Activated CD4-positive, CD25-positive, alpha-beta regulatory T cell (primary cell): ENCODE measurements at places on chromosomes 1 and 21.
A peak's percentile ranks its signal among the peaks of the same experiment; 100 is the strongest.

GRCh38 chr1:26717017-26717491, 21.2 kb downstream of the ARID1A start:
- DNase-seq: no peak

DNA sequence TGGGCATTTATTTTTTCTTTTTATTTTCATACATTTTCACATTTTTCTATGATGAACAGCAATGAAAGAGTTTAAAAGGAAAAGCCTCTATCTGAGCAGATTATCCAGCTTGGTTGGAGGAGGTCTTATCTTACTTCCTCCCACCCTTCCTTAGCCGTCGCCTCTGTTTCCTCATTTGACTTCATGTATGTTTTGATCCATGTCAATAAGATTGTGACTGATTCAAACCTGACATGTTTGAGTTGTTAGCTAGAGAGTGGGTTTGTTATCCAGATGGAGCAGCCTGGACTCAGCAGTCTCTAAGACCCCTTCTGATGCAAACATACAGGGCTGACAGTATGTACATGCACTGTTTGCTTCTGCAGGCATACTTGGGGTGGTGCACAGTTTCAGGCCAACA, 31.2 kb downstream of the MACO1 start:
- no peak for DNase-seq

DNA sequence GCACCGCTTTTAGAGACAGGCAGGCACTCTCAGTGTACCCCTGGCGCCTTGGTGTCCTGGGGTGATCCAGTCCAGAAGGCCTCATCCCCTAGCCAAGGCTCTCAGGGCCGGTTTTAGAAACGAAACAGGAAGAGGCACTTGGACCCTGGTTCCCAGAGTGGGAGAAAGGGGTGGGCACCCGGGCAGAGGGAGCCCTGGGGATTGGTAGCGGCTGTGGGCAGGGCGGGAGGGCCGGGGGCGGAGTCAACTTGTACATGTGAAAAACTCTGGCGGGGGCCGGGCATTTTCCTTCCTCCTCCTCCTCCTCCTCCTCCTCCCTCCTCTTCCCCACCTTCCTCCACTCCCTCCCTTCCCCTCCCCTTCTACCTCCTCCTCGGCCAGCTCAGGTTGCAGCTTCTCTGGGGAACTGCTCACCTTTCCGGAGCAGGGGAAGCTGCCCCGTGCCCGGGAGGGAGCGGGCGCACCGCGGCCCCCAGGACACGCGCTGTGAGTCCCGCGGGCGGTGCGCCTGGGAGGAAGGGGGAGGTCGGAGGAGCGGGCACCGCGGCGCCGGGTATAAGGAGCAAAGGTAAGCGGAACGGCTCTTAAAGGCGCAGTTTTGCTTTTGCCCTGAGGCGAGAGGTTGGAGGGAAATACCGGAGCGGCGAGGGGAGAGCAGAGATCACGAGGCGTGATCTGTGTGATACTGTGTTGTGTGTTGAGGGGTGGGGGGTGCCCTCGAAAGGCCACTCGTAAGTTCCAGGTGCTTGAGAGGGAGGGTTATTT, at the start of gene CDK18:
Gene CDK18 (plus strand): TSS at position 359 of the 765 bp plus-strand sequence. CDS start 18,499 bp downstream, outside the sequence.
- no peak for DNase-seq

- no peak for DNase-seq
Observed at GRCh38 chr1:227883073-227883520, 64.6 kb downstream of the WNT9A start.

DNA sequence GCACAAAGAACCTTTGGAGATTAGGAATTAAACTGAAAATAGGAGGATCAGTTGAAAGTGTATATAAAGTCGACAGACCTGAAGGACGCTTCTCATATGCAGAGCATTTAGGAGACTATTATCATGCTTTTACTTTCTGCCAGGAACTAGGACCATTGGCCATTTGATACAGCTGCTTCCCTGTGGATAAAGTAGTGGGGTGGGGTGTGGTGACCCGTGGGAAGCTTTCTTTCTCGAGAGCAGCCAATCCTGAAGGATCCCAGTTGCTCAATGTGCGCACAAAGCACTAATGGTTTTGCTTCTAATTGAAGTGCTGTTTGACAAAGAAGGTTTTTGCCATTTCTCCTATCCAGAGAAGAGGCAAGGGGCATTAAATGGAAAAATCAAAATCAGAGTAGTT, 14.9 kb upstream of the CD55 start:
- no peak for DNase-seq

DNA sequence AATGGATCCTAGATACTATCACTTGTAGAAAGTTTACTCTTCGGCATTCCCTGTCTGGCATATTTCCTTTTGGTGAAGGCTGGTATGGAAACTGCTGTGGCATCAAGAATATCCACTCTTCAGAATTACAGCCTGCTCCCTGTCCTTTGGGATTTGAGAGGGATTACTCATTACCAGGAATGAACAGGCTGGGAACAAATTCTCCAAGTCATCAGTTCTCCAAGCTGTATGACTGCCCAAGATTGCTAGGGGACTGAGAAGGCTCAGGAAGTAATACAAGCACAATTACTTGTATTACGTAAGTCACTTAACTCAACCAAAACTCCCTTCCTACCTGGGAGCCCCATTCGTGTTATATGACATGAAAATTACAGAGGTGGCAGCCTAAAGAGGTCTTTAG, 49.6 kb downstream of the CD58 start:
- no peak for DNase-seq

DNA sequence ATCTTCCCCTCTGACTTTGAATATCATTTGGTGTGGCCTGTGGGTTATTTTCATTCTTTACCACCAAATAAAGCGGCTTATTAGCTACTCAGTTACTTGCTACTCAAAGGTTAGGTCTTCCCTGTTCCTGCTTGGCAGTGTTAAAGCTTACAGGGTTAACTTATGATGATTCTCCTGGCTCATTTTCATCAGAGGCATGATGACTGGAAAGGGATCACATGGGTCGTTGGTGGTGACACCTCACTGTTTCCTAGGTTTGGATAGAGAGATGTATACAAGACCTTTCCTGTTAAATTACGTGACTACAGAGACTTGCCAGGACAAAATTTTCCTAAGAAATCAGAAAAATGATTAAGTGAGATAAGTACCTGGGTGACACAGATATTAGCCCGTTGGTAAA, 27.4 kb downstream of the MRPS6 start:
- no peak for DNase-seq

- DNase-seq: no peak
Observed at GRCh38 chr1:91673613-91674012, 173.0 kb downstream of the CDC7 start.

DNA sequence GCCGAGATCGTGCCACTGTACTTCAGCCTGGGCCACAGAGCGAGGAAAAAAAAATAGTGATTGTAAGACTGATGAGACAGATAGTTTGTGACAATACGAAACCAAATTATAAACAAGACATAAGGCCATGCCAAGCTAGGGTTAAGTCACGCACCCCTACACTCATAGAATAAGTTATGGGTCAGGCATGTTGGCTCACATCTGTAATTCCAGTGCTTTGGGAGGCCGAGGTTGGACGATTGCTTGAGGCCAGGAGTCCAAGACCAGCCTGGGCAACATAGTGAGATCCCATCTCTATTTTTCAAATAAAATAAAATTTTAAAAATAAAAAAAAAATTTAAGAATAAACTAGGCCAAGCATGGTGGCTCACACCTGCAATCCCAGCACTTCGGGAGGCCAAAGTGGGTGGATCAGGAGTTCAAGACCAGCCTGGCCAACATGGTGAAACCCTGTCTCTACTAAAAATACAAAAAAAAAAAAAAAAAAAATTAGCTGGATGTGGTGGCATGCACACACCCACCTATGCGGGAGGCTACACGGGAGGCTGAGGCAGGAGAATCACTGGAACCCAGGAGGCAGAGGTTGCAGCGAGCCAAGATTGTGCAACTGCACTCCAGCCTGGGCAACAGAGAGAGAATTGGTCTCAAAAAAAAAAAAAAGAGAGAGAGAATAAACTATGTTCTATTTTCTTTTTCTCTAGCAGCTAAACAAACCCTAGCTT, 50.1 kb upstream of the SPOCD1 start:
- no peak for DNase-seq

- no peak for DNase-seq
Observed at GRCh38 chr1:117616356-117616755, 10.5 kb downstream of the TENT5C start.

DNA sequence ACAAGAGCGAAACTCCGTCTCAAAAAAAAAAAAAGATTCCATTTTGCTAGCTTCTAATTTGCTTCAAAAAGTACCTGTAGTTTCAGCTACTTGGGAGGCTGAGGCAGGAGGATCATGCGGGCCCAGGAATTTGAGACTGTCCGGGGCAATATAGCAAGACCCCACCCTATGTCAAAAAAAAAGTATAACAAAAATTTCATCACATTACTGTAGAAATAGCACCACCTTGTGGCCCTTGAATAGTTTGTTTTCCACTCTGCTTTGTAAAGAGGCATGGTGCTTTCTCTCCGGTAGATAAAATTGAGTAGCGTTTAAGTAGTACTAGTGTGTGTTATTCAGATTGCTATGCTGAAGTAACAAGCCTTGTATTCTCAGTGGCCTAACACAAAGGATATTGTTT, 18.2 kb upstream of the MSTO1 start:
- DNase-seq: no peak

DNA sequence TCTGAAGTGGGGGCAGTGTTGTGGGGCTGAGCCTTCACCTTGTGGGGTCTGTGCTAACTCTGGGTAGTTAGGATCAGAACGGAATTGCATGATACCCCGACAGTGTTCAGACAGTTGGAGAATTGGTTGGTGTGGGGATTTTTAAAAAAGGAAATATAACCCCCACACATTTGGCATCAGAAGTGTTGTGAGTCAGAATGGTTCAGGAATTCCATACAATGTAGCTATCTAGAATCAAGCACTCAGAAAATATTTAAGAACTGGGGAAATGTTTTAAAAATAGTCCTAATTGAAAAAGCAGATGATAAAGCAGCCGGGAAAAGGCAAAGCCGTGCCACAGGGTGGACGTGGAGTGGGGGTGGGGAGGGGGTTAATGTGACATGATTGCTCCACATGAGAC, 6.5 kb upstream of the S100A7 start:
- DNase-seq: no peak

GRCh38 chr1:193794239-193794638, 607.8 kb upstream of the B3GALT2 start:
- no peak for DNase-seq

DNA sequence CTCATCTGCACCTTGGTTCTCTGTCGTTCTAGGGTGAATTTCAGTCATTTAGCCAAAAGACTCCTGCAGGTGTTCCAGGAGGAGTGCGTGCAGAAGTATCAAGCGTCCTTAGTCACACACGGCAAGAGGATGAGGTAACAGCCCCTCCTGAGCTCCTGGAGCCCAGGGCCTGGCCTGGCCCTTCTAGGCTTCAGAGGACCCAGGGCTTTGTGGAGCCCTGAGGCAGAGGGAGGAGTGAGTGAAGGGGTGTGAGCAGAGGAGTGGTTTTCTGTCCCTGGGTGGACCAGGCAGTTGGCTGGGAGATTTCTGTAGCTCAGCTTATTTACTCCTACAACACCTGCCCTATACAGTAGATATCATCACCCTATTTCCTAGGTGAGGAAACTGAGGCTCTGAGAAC, 15.7 kb upstream of the RASSF5 start:
- DNase-seq: no peak

DNA sequence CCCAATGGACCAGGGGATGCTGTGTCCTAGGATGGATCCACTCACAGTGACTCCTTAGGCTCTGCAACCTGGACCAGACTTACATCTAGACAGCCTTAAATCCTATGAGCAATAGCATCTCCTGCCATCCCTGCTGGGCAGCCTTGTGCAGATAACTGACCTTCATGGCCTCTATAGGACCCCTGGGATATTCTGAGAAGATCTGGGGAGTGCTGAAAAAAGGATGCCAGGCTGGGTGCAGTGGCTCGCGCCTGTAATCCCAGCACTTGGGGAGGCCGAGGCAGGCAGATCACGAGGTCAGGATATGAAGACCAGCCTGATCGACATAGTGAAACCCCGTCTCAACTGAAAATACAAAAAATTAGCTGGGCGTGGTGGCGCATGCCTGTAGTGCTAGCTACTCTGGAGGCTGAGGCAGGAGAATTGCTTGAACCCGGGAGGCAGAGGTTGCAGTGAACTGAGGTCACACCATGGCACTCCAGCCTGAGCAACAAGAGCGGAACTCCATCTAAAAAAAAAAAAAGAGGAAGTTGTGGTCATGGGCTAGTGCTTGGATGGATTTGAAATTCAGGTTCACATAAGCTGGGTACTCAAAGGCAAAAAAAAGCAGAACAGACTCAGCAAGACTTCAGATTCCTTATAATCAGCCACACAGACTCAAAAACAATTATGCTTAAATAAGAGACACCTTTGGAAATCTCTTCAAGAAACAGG, 10.9 kb upstream of the SH2D1B start:
- DNase-seq: no peak

DNA sequence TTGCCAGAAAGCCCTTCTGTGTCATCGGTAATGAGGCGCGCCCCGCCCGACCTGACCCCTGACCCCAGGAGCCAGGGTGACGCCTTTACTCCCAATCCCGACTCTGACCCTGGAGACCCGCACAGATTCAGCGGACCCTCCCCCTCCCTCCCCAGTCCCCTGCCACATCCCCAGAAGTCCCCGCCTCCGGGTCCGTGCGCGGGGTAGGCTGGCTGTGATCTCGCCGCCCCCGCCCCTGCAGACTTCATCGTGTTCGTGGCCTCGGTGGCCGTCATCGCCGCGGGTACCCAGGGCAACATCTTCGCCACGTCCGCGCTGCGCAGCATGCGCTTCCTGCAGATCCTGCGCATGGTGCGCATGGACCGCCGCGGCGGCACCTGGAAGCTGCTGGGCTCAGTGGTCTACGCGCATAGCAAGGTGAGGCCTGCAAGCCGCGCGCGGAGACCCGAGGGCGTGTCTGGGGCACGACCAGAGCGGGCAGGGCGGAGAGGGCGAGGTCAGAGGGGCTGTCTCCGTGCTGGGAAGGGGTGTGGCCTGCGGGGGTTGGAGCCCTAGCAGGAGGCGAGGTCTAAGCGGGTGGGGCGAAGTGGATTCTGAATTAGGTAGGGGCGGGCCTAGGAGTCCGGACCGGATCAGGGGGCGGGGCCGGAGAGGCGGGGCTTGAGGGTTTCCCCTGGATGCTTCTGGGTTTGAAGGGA, 34.8 kb downstream of the KCNQ4 start:
- peak; percentile 82 for DNase-seq

DNA sequence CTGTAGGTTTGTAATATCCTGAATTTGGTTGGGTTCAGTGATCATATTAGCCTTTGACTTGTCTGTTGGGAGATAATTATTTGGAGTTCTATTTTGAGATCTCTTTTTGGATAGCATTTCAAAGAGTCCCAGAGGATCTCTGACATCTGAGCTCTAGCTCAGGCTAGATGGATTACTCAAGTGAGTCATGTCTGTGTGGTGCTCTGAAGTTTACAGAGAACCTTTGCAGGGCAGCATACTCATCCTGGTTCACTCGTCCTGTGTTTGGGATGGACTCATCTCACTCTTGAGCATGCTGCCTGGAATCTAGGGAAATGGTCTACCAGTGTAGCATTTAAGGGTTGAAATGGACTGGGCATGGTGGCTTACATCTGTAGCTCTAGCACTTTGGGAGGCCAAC, 29.4 kb upstream of the BMP8A start:
- no peak for DNase-seq

GRCh38 chr1:154419620-154420571, 14.8 kb downstream of the IL6R start:
- peak; percentile 57 for DNase-seq

DNA sequence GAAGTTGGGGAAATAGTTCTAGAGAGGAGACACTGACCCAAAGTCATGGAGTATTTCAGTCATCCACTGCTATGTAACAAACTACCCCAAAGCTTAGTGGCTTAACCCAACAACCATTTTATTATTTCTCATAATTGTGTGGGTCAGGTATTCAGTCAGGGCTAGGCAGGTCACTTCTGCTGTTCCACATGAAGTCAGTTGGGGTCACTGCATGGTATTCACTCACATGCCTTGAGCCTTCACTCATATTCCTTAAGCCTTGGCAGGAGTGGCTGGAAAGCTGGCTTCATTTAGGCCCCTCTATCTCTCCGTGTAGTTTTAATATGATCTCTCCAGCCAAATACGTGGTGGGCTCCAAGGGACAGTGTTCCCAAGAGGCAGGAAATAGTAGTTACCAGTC, 17.5 kb upstream of the RNF11 start:
- no peak for DNase-seq
